Activated T-cell treated with anti-CD3 and anti-CD28 coated beads for 24 hours (primary cell): ENCODE measurements at places on chromosomes 7 and 10.

DNA sequence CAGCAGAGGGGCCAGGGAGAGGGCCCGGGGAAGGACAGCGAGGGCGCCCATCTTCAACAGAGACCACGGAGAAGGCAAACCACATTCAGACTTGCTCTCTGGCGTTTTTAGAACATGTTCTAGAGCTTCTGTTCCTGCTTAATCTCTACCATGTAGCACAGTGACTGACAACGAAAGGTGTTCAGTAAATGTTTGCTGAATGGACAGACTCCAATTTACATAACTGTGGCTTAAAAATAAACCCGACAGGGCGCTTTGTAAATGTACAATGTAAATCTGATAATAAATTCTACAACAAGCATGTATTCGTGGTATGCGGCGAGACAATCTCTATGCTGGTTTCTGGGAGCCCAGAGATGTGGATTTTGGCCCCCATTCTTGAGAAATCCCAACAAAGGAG lies 10.5 kb downstream of the ADARB2 start:
- DNase-seq, result no peak

DNA sequence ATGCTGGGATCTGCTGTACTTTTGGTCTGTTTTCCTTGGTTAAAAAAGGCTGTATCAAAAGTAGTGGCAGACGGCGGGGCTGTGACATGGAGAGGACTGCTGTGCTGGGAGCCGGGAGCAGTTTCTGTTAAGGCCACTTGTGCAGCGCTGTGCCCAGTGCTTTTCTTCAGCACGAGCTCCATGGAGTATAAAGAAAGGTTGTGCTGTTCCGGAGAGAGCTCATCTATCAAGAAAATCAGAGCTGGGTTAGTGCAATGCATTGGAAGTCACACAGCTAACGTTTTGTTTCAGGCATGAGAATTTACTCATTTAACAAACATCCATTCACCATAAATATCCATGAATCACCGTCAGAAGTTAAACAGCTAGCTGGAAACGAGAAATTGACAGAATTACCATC lies 62.0 kb downstream of the KIAA1549 start:
- DNase-seq, result no peak

DNA sequence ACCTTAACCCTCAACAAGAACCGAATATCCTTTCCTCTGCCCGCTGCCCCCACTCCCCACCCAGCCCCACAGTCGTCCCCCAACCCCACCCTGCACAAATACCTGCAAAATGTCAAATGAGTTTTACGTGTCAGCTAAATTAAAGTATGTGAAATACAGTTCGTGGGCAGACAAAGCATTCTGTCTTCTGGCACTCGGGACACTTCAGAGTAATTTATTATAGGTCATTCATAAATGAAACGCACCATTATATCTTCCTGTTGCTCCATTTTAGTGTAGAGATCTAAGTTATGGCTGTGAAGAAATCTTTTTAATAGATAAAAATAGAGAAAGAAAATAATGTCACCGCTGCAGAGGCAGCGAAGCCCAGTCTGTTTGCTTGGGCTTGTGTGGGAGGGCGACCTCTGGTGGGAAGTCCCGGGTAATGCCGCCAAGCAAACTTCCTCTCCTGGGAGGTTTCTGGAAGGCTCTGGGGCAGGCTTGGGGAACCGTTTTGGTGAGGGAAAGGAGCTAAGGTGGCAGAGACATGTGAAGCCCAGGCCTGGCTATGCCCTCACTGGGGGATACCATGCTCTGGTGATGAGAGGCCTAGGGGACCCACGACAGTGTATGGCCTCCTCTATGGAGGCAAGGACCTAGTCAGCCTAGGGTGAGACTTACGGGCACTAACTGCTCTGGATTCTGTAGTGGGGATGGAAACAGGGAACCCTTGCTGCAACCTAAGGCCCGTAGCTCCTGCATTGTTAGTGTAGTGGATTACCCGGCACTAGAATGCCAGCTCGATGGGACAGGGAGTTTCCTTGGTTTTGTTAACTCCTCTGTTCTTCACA lies 604.9 kb downstream of the LRMDA start:
- peak; percentile 26 for DNase-seq

- DNase-seq, result no peak
Measured at GRCh38 chr7:69467826-69468225, 130.4 kb upstream of the AUTS2 start.

GRCh38 chr10:105017116-105017515 lies 376.0 kb downstream of the SORCS3 start:
- DNase-seq, result peak; percentile 0

DNA sequence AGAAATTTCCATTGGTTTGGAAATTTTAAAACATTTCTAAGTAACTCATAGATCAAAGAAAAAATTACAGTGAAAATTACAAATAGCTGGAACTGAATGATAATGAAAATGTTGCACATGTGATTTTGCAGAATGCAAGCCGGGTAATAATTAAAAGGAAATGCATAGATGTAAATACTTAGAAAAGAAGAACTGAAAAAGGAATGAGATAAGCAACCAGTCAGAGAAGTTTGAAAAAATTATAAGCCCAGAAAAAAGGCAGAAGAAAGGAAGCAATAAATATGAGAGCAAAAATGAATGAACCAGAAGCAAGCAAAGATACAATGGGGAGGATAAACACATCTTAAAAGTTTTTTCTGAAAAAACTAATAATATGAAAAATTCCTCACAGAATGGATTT lies 3.2 kb upstream of the TMEM273 start:
- DNase-seq, result no peak

DNA sequence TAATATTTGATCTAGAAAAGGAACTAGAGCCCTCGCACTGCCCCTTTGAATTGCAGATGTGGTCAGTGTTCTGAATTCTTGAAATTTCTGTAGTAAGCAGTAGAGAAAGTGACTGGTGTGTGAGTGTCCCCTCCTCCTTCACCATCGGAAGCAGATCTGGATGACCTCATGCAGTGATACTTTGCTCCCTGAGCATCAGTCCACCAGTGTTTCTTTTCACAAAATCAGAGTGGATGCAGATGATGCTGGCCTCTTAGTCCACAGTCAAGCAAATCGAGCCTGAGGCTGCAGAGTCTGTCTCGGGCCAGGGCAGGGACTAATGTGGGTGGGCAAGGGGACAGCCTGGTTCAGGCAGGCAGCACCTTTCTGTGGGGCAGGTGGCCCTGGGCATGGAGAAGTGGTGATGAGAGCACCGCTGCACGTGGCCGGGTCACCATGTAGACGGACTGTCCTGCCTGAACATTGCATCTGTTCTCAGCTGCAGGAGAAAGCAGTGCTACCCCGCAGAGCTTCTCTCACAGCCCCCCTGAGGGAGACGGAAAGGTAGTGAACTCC lies 5.4 kb downstream of the INSIG1 start:
- DNase-seq, result no peak

DNA sequence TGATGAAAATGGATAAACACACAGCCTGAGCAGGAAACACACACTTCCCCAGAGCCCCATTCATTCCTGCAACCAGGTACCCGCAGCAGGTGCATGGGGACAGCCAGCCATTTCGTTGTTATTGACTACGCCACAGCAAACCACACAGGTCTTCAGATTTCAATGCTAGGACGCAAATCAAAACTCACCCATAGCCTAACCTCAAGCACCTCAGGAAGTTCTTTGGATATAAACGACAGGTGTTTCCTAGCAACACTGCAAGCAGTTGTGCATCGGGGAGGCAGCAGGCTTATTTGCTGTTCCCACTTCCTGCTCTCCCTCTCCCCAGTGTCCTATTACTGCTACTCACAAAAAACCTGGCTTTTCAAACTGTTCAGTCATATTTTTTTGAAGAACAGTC lies 176.5 kb upstream of the FRMD4A start:
- DNase-seq, result no peak

DNA sequence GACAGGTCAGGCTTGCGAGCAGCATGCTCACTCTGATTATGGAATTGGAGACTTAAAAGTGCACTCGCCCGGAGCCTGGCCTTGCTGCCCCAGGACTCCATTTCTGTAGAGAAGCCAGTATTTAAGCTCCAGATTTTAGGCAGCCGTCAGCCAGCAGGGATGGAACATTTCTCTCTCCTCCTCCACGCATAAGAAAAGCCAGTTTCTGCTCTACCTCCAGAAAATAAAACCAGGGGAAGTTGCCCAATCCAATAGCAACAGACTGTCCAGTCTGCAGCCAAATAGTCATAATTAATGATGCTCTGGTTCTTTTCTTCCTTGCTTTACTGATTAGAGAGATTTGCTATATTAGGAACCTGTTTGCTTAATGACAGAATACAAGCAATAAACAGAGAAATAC lies 203.2 kb downstream of the GFRA1 start:
- no peak for DNase-seq

DNA sequence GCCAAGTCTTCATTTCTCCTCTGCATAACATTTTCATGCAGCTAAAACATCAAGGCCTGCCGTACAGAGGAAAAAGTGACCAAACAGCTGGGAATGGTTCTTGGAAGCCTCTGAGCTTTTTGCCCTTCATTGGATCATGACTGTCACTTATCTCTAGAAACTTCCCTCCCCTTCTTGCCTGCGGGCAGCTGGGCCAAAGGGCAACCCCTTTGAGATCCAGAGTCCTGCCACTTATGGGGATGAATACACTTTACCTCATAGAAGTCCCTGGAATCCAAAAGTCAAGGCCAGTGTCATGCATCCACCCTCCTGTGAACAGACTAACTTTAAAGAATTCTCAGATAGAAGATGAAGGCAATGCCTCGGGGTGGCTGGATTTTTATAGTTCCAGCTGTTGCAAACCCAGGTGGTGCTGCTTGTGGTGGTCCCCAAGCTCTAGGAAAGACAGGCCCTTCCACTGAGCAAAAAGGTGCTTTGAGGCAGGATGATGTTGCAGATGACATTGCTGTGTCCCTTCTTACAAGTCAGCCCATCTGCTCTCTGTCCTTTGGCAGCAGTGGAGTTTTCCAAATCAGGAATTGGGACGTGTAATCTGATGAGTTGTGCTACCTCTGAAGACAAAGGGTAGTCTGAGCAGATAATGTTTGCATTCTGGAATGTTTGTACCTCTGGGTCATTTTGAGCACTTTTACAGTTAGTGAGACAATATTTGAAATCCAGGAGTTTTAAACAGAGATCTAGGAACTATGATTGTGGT lies 64.2 kb downstream of the LRMDA start:
- DNase-seq, result no peak

- DNase-seq, result no peak
Measured at GRCh38 chr10:84230359-84230758, 5.0 kb upstream of the LRIT2 start.

DNA sequence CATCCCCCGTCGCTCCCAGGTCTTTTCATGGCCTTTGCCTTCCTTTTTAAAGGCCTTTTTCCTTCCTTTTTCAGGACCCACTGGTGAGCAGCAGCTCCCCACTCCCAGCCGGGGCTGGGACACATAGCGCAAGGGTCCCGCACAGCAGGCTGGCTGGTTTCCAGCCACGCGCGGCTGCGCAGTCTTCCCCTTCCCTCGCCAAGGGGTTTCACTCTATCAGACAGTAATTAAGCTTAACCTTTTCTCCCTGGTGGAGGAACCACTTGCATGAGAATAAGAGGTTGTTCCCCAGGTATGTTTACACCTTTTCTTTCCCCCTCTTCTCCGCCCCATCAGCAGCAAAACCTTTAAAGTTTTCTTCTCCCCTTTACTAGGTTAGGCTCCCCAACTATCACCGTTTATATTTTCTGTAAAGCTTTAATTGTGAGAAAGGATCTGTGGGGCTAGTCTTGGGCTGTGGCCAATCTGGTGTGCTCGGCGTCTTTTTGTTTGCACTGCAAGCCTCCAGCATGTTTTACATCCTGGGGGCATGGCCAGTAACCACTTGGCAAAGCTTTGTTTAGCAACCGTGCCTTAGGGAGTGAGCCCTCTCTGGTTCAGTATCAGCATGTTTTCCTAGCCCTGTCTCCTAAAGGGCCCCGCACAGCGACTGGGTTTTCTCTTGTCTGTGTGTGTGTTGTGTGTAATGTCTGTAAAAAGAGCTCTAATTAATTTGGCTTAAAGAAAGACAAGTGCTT lies 219.6 kb downstream of the PHF14 start:
- no peak for DNase-seq

- no peak for DNase-seq
Measured at GRCh38 chr10:45404770-45405120, 30.7 kb downstream of the ALOX5 start.

DNA sequence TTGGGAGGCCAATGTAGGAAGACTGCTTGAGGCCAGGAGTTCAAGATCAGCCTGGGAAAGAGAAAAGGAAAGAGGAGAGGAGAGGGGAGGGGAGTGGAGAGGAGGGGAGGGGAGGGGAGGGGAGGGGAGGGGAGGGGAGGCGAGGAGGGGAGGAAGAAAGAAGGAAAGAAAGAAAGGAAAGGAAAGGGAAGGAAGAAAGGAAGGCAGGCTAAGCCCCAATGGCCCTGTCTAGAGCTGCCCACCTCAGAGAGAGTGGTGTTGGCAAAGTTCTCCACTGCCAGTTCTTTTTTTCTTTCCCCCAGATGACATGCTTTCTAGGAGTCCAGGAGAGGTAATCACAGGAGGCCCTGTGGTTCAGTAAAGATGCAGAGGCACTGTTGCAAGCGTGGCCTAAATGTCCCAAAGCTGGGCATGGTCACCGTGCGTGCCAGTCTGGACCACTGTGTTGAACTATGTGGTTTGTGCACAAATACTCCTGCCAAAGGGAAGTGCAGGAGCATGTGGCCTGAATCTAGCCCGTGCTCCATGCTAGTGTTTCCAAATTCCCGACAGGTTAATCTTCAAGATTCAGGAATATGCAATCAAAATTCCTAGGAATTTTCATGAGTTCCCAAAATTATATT lies 39.7 kb downstream of the ODAD2 start:
- no peak for DNase-seq

GRCh38 chr7:142461437-142461836 lies 203.6 kb upstream of the PRSS58 start:
- DNase-seq, result no peak

DNA sequence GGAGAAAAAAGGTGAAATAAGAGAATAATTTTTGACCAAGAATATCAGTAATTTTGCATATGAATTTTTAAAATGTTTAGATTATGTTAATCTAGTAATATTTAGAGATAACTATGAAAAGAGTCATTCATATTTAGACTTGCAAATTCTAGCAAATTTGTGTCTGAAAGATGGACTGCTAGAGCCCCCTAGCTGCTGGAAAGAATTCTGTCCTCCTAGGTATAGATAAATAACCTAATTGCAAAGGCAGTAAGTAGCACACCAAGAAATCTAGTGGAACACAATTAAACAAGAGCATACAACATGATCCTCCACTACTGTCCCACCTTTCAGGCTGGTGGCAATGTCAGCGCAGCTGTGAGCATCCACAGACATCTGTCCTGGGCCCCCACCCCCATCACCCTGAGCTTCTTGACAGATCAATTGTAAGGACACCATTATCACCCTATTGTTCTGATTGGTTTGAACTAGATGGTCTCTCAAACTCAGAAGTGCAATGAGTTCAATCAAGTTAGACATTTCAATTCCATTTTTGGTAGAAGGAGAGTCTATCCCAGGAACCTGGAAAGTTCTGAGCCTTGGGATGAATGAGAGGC lies 15.0 kb upstream of the GFRA1 start:
- no peak for DNase-seq

- no peak for DNase-seq
Measured at GRCh38 chr7:129908181-129908580, 44.6 kb downstream of the UBE2H start.

- DNase-seq, result no peak
Measured at GRCh38 chr10:69292459-69292858, 14.2 kb downstream of the HK1 start.
